ENCODE measurements at places on chromosomes 6 and 20. TPM values are rescaled to one million over a fixed set of nuclear protein-coding genes. Genes with fewer than 3 reads are reported as not detected.
A peak's percentile ranks its signal among the peaks of the same experiment; 100 is the strongest.

DNA sequence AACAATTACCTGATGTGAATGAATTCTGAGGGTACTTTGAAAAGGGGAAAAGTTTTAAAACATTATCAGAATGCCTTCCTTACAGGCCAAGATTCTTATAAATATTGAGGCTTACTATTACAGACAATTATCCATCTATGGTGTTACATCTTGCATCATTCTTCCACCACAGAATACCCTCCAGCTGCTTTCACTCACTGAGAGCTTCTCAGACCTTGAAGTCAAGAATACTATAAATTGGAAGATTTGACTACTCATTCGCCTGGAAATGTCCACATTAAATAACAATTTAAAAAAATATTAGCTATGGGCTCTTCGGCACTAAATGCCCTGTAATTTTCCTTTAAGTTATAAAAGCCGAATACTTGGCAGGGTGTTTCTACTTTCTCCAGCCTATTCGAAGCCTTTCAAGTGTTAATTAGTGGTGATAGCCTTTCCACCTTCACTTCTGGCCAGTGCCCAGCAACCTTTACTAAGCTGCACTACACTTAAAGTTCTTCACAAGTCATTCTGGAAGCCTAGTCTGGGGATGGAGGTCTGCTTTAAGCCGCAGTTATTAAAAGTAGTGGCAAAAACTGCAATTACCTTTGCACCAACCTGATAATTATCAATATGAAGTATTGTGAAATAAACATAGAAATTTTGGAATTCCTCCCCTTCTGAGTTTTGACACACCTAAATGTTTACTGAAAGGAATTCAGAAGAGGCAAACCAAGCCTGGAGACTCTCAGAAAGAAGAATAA, 100.9 kb downstream of the BMP5 start:
- no peak for DNase-seq
- H3K27me3 ChIP-seq: no peaks in the 10 kb centered on the region
- no peaks in the 10 kb centered on the region for H3K4me1 ChIP-seq

- peaks cover 2% of the 10 kb centered on the region for H3K4me1 ChIP-seq
- DNase-seq: no peak
- H3K36me3 ChIP-seq: no peaks in the 10 kb centered on the region
- H3K27ac ChIP-seq: no peak overlapping the region
Observed at GRCh38 chr6:81896525-81897503, 144.3 kb upstream of the TENT5A start.

- no peaks in the 10 kb centered on the region for H3K27me3 ChIP-seq
- no peaks in the 10 kb centered on the region for H3K36me3 ChIP-seq
- peak overlapping the region; percentile 41 for H3K27ac ChIP-seq
- DNase-seq: no peak
- H3K4me1 ChIP-seq: peaks cover 10% of the 10 kb centered on the region
- no peak overlapping the region for H3K4me3 ChIP-seq
Observed at GRCh38 chr6:122770835-122771601, 8.5 kb upstream of the FABP7 start.

DNA sequence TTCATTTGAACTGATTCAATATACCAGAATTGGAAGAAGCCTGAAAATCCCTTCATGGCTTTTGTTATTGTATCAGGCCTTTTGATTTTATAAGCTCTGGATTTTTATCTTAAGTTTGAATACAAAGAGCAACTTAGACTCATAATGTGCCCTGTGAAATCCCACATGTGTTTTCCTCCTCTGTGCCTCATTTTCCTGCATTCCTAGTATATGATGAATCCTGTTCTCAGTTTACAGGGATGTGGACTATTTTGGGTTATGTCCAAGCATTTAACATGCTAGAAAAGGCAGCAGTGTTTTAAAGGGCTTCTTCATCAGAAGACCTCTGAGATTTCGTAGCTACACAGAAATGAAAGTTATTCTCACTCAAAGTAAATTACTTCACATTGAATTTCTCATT, 455.0 kb downstream of the RFPL4B start:
- H3K4me3 ChIP-seq: no peak overlapping the region
- no peaks in the 10 kb centered on the region for H3K36me3 ChIP-seq
- DNase-seq: no peak
- H3K27me3 ChIP-seq: no peaks in the 10 kb centered on the region
- no peak overlapping the region for H3K27ac ChIP-seq
- H3K4me1 ChIP-seq: no peaks in the 10 kb centered on the region

DNA sequence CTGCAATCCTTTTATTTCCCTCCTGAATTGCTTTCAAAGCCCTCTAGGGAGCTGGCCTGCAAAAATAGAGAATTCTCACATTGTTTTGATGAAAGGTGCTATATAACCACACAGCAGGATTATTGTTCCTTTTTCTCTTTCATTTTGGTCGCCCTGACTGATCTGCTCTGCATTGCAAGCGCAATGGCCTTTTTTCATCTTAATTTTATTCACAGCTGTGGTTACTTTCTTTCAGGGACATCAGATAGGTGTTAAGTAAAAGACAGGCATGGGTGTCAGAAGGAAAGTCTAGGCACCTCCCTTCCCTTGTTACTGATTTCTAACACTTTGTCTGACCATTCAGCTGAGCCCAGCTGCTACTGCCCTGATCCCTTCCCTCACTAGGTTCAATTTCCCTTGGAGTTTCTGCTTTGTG, 850.5 kb upstream of the MAP3K7 start:
- no peaks in the 10 kb centered on the region for H3K36me3 ChIP-seq
- H3K27me3 ChIP-seq: no peaks in the 10 kb centered on the region
- no peaks in the 10 kb centered on the region for H3K4me1 ChIP-seq

- H3K4me1 ChIP-seq: no peaks in the 10 kb centered on the region
- no peak for DNase-seq
Observed at GRCh38 chr6:135854799-135855198, 3.3 kb downstream of the PDE7B start.

DNA sequence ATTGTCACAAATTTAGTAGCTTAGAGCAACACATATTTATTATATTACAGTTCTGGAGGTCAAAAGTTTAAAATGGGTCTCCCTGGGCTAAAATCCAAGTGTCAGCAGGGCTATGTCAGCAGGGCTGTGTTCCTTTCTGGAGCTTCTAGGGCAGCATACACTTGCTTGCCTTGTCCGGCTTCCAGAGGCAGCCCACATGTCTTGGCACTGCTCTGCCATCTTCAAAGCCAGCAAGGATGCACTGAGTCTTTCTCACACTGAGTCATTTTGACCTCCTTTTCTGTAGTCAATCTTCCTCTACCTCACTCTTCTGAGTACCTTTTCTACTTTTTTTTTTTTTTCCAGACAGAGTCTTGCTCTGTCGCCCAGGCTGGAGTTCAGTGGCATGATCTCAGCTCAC, 39.0 kb downstream of the ADGRF4 start:
- H3K27ac ChIP-seq: no peak overlapping the region

DNA sequence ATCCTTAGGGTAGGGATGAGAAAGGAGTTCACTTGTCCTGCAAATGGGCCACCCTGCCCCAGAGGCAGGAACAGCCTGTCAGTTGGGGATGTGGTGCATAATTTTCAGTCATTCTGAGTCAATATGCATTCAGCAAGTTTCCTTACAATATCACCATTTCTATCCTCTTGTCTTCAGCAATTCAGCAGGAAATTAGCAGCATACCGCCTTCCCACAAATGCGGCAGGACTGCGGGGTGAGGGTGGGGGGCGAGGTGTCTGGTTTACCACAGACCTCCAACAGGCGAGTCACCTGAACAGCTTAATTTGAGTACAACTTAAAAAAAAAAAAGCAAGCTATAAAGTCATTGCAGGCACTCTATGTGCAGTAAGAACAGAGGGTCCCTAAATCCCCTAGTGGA, 126.8 kb downstream of the MAP3K7 start:
- no peaks in the 10 kb centered on the region for H3K27me3 ChIP-seq
- H3K27ac ChIP-seq: no peak overlapping the region
- DNase-seq: no peak
- no peaks in the 10 kb centered on the region for H3K36me3 ChIP-seq

- H3K27ac ChIP-seq: no peak overlapping the region
- H3K27me3 ChIP-seq: no peaks in the 10 kb centered on the region
- no peak for DNase-seq
- no peaks in the 10 kb centered on the region for H3K36me3 ChIP-seq
Observed at GRCh38 chr20:58577871-58578598, 62.8 kb upstream of the APCDD1L start.

DNA sequence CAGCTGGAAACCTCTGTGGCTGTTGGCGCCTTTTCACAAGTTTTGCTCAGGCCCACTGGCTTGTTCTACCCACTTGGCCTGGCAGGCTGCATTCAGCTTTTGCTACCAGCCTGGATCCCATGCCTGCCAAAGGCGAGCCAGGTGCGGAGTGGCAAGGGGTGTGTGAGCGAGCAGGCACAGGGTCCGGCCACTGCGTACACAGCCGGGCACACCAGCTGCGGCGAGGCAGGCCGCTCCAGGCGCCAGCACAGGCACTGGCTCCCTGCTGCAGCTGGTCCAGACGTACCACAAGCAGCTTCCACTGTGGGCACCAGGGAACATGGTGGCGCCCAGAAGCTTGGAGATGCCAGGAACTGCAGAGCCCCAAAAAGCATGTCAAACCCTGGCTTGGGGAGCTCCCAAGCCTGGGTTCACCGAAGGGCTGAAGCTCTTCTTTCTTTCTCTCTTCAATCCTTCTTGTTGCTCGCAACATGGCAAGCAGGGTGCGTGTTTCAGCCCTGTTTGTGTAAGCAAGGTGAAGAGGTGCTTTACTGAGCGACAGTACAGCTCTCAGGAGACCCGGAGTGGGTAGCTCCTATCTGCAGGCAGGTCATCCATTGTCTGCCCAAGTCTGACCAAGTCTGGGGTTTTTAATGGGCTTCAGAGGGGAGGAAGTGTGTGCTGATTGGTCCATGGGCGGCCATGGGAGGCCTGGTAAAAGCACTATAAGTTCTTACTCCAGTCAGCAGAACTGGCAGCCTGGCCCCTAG, 32.6 kb upstream of the GRM4 start:
- H3K36me3 ChIP-seq: no peaks in the 10 kb centered on the region
- DNase-seq: no peak
- no peaks in the 10 kb centered on the region for H3K27me3 ChIP-seq
- H3K4me3 ChIP-seq: no peak overlapping the region
- H3K4me1 ChIP-seq: no peaks in the 10 kb centered on the region
- H3K27ac ChIP-seq: no peak overlapping the region

GRCh38 chr6:142047934-142048592, 84.7 kb upstream of the GJE1 start:
- no peak overlapping the region for H3K27ac ChIP-seq
- no peak overlapping the region for H3K4me3 ChIP-seq
- no peaks in the 10 kb centered on the region for H3K27me3 ChIP-seq

- DNase-seq: no peak
- peaks cover 26% of the 10 kb centered on the region for H3K4me1 ChIP-seq
- H3K27ac ChIP-seq: peak overlapping the region; percentile 96
- H3K4me3 ChIP-seq: no peak overlapping the region
Observed at GRCh38 chr6:7106215-7106751, 1.5 kb upstream of the RREB1 start.

- H3K27ac ChIP-seq: no peak overlapping the region
- H3K4me3 ChIP-seq: no peak overlapping the region
- DNase-seq: no peak
- no peaks in the 10 kb centered on the region for H3K27me3 ChIP-seq
- no peaks in the 10 kb centered on the region for H3K4me1 ChIP-seq
- H3K36me3 ChIP-seq: no peaks in the 10 kb centered on the region
Observed at GRCh38 chr6:42349753-42350511, 101.8 kb downstream of the TRERF1 start.

- no peak overlapping the region for H3K4me3 ChIP-seq
- peak overlapping the region; percentile 7 for H3K27ac ChIP-seq
- no peaks in the 10 kb centered on the region for H3K36me3 ChIP-seq
Observed at GRCh38 chr20:50015636-50015992, 32.8 kb downstream of the SNAI1 start.

GRCh38 chr6:17454316-17455005, 61.1 kb downstream of the CAP2 start:
- H3K36me3 ChIP-seq: no peaks in the 10 kb centered on the region
- H3K4me3 ChIP-seq: no peak overlapping the region
- H3K27me3 ChIP-seq: no peaks in the 10 kb centered on the region
- no peaks in the 10 kb centered on the region for H3K4me1 ChIP-seq
- no peak overlapping the region for H3K27ac ChIP-seq

- no peak for DNase-seq
- no peaks in the 10 kb centered on the region for H3K36me3 ChIP-seq
- no peak overlapping the region for H3K4me3 ChIP-seq
- no peaks in the 10 kb centered on the region for H3K4me1 ChIP-seq
- no peak overlapping the region for H3K27ac ChIP-seq
Observed at GRCh38 chr6:78538002-78538401, 329.3 kb upstream of the IRAK1BP1 start.

DNA sequence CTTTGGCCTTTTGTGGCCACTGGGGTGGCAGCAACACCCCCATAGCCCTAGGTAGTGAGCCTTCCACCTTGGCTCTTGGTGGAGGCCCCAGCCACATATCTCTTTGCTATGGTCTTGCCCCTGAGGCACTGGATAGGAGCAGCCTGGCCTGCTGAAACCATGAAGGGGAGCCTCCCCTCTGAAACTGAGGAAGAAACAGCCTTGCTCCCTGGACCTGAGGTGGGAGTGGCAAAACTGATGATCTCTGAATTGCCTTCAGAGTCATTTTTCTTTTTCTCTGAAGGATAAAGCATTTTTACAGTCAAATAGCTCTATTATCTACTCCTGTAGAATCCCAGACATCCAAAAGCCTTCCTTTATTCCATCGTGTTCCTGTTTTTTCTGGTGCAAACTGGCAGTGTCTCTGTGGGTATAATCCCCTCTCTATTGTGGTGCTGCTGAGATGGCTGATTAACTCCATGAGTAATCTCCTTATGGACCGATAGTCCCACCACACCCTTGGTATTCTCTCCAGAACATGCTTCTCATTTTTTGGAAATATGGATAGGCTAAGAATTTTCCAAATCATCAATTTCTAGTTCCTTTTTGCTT, 22.0 kb upstream of the PRSS35 start:
- H3K27me3 ChIP-seq: no peaks in the 10 kb centered on the region
- DNase-seq: no peak
- H3K4me3 ChIP-seq: no peak overlapping the region

GRCh38 chr6:127483399-127484055, 24.3 kb upstream of the KIAA0408 start:
- DNase-seq: no peak
- H3K27me3 ChIP-seq: no peaks in the 10 kb centered on the region
- H3K36me3 ChIP-seq: no peaks in the 10 kb centered on the region
- no peaks in the 10 kb centered on the region for H3K4me1 ChIP-seq
- no peak overlapping the region for H3K27ac ChIP-seq

GRCh38 chr6:23307516-23307915, 738.1 kb downstream of the HDGFL1 start:
- H3K27ac ChIP-seq: no peak overlapping the region
- DNase-seq: no peak
- no peaks in the 10 kb centered on the region for H3K27me3 ChIP-seq

GRCh38 chr6:109447878-109448555, 7.5 kb downstream of the SMPD2 start:
- H3K27ac ChIP-seq: no peak overlapping the region
- H3K36me3 ChIP-seq: no peaks in the 10 kb centered on the region
- no peaks in the 10 kb centered on the region for H3K4me1 ChIP-seq

OPRL1 gene
- 0.79 TPM for total RNA-seq

MUC21 gene
- not detected for total RNA-seq

SMLR1 gene
- 38.4 TPM for total RNA-seq

MEI4 gene
- 0.42 TPM for total RNA-seq

CCN5 gene
- not detected for total RNA-seq

PLAGL1 gene
- 2.6 TPM for total RNA-seq

BHLHE23 gene
- not detected for total RNA-seq

Measured in liver (tissue), 10 donors.